Activated CD8-positive, alpha-beta T cell treated with anti-CD3 and anti-CD28 coated beads, Interleukin-2, amount 10 ng/mL, durations not matched to agents 7 days and 5 days (primary cell): ENCODE measurements at places on chromosomes 5 and 9.

DNA sequence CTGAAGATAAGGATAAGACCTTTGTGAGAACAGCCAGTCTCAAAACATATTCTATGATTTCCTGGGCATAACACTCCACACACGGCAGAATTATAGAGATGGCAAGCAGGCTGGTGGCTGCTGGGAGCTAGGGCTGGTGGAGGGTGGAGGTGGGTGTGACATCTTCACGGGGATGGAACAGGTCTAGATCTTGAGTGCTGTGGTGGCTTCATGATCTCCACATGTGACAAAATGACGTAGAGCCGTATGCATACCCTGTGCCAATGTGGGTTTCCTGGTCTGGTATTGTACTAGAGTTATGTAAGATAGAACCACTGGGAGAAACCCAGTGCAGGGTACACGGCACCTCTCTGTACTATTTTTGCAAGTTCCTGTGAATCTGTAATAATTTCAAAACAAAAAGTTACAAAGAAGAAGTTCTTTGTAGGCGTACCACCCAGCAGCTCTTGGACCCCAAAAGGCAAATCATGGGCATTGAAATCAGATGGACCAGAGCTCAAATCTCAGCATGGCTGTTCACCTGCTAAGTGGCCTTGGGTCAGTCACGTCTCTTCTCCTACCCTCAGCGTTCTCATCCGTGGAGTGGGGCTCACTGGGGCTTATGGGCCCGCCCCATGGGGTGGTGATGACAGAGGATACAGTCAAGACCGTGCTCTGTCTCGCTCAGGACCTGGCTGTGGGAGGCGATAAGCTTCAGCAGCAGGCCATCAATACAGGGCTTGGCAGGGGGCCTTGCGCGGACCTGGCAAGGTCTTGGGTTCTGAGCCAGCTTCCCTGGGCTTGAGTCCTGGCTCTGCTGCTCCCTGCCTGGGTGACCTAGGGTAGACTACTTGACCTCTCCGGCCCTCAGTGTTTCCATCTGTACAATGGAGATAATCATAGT lies 74.7 kb upstream of the UNC5A start:
- H3K27ac ChIP-seq, result no peak overlapping the region
- peaks cover 22% of the 10 kb centered on the region for H3K27me3 ChIP-seq
- H3K4me1 ChIP-seq, result no peaks in the 10 kb centered on the region
- DNase-seq, result no peak
- H3K4me3 ChIP-seq, result no peak overlapping the region
- no peaks in the 10 kb centered on the region for H3K36me3 ChIP-seq

GRCh38 chr9:97529363-97530076 lies 28.1 kb downstream of the TMOD1 start:
- H3K4me3 ChIP-seq, result no peak overlapping the region
- H3K36me3 ChIP-seq, result no peaks in the 10 kb centered on the region
- H3K27me3 ChIP-seq, result peaks cover 5% of the 10 kb centered on the region
- H3K27ac ChIP-seq, result no peak overlapping the region
- no peak for DNase-seq

DNA sequence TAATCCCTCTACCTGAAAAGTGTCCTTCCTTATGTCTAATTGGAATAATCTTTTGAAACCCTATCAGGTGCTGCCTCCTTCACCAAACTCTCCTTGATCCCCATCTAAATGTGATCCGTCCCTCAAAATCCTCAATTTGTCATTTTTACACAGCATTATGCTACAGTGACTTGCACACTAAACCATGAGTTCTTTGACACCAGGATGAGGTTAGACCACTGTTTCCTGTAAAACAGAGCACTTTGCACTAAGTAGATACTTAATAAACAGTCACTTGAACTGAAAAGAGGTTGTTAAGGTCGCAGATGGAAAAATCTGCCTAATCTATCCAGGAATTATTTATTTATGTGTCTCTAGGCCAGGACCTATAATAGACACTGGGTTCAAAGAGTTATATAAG lies 44.2 kb upstream of the TLX3 start:
- peak; percentile 57 for DNase-seq
- H3K27me3 ChIP-seq, result peaks cover 8% of the 10 kb centered on the region
- peak overlapping the region; percentile 74 for H3K27ac ChIP-seq
- peaks cover 27% of the 10 kb centered on the region for H3K4me1 ChIP-seq
- no peaks in the 10 kb centered on the region for H3K36me3 ChIP-seq
- no peak overlapping the region for H3K4me3 ChIP-seq

DNA sequence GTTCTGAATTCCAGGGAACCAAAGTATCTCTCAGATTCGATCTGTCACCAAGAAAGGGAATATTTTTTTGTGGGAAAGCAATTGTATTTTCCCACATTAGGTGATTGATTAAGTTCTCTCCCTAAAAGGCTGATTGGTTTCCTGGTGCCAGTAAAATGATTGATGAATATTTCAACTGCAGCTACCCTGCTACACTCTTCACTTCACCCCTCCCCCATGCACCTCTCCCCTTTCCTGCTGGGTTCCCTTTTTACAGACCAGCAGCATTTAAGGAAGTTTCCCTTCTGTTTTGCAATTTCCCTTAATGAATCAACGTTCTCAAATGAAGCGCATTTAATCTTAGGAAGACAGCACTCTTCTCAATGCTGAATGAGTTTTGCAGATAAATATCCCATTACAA lies 13.1 kb downstream of the NR6A1 start:
- H3K27me3 ChIP-seq, result peaks cover 73% of the 10 kb centered on the region
- H3K27ac ChIP-seq, result no peak overlapping the region
- no peak overlapping the region for H3K4me3 ChIP-seq
- no peaks in the 10 kb centered on the region for H3K36me3 ChIP-seq
- no peak for DNase-seq
- no peaks in the 10 kb centered on the region for H3K4me1 ChIP-seq

DNA sequence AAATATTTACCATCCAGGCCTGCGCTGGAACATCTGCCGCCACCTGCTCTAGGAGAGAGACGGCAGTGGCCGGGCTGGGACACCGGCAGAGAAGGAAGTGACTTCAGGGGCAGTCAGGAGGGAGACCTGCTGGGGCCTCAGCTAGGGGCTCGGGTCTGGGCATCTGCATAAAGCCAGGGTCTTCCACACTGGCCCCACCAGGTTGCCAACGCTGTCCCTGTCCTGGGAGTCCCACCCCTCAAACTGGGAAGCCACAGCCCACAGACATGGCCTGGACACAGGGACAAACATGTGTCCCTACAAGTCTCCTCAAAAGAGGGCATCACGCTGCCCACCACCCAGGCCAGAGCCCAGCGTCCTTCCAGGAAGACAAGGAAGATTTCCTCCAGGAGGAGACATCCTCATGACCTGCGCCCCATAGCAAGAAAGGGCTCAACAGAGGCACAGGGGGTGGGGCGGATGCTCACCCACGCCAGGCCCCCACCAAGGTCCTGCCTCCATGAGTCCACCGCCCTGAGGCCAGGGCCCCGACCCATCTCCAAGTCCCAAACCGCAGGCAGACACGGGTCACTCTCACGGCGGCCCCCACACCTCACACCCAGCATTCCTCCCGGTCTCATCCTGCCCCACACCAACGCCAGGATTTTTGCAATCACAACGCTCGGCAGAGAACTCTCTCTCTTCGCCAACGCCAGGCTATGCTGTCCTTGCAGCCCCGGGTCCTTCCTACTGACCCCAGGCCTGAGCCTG lies 9.0 kb downstream of the VAV2 start:
- H3K27ac ChIP-seq, result no peak overlapping the region
- no peaks in the 10 kb centered on the region for H3K36me3 ChIP-seq
- H3K4me1 ChIP-seq, result no peaks in the 10 kb centered on the region
- no peaks in the 10 kb centered on the region for H3K27me3 ChIP-seq
- no peak overlapping the region for H3K4me3 ChIP-seq

DNA sequence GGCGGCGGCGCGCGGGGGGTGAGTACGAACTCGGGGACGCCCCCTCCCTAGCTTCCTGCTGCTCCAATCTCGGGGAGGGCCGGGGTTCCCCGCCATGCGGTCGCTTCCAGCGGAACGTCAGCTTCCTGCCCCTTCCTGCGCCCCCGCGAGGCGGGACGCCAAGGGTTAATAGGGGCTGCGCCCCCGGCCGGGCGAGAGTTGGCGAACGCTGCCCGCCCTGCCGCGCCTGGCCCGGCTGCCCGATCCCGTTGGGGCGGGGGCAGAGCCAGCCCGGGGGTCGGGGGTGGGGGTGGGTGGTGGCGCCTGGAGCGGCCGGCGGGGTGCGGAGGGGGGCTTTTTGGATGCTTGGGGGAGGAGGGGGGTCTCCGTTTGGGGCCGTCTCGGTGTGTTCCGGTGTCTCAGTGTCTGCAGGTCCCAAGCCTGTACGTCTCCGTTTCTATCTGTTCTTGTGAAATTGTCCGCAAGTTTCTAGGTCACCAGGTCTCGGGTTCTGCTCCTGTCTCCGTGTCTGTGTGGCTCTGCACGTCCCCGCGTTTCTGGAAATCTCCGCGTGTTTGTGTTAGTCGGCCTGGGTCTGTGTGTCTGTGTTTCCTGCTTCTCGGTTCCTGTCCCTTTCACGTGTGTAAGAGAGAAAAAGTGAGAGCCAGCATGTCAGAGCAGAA lies 789 bp downstream of the COL27A1 start:
- H3K27me3 ChIP-seq, result peaks cover 44% of the 10 kb centered on the region
- peak; percentile 37 for DNase-seq
- H3K36me3 ChIP-seq, result no peaks in the 10 kb centered on the region
- peaks cover 11% of the 10 kb centered on the region for H3K4me1 ChIP-seq

- H3K4me1 ChIP-seq, result no peaks in the 10 kb centered on the region
- no peak overlapping the region for H3K4me3 ChIP-seq
- no peak overlapping the region for H3K27ac ChIP-seq
- H3K36me3 ChIP-seq, result no peaks in the 10 kb centered on the region
- DNase-seq, result no peak
These were observed 90.6 kb upstream of the ICE1 start for GRCh38 chr5:5331848-5332247.

DNA sequence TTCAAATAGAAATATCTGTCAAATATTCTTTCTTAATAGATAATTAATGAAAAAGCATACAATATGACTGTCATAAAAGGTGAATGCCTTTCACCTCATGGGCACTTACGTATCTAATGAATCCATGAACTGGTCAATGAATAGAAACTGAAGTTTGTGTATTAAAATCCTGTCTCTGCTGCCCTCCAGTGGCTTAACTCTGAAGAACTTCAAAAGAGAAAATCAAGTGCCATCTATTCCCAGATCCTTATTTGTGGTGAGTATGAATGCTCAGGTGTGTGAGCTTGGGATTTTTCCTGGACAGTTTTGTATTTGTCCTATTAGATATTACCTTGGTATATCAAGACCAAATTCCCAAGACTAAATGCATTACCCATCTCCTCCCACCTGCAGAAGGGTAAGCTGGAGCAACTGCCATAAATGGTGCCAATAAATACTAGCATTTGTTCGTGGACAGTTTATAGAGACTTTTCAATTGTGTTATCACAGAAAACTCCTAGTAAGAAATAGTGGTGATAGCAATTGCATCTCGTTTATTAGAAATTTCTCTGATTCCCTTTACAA lies 44.0 kb upstream of the SVEP1 start:
- no peaks in the 10 kb centered on the region for H3K27me3 ChIP-seq
- H3K27ac ChIP-seq, result no peak overlapping the region
- H3K4me3 ChIP-seq, result no peak overlapping the region
- DNase-seq, result peak; percentile 35

- no peaks in the 10 kb centered on the region for H3K36me3 ChIP-seq
- peaks cover 5% of the 10 kb centered on the region for H3K27me3 ChIP-seq
- DNase-seq, result no peak
- H3K4me3 ChIP-seq, result no peak overlapping the region
- H3K4me1 ChIP-seq, result peaks cover 2% of the 10 kb centered on the region
- no peak overlapping the region for H3K27ac ChIP-seq
These were observed 9.6 kb upstream of the IL17B start for GRCh38 chr5:149388498-149389190.

GRCh38 chr9:124503713-124504529 lies 3.3 kb downstream of the NR5A1 start:
- H3K36me3 ChIP-seq, result no peaks in the 10 kb centered on the region
- H3K4me3 ChIP-seq, result peak overlapping the region; percentile 12
- H3K27me3 ChIP-seq, result peaks cover 22% of the 10 kb centered on the region
- no peak for DNase-seq

DNA sequence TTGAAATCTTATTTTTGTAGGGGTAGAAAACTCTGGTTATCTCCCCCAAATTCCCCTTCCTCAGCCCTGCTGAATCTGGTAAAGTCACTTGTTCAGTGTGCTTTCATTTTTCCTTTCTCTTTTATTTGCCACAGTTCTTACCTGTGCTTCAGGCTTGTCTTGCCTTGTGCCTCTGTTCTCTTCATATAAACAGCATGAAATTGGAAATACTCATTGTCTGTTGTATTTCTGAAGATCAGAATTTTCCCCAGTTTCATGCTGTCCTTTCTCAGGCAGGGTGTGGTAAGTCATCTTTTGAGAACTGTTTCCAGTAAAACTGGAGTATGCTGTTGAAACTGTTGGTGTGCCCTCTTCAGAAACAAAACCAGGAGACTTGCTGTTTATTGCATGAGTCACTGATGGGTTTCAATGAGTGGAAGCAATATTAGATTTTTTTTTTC lies 7.0 kb downstream of the PAM start:
- H3K36me3 ChIP-seq, result peaks cover 2% of the 10 kb centered on the region
- H3K27me3 ChIP-seq, result no peaks in the 10 kb centered on the region
- no peak for DNase-seq
- H3K4me3 ChIP-seq, result peak overlapping the region; percentile 30
- H3K27ac ChIP-seq, result peak overlapping the region; percentile 43

- peaks cover 7% of the 10 kb centered on the region for H3K36me3 ChIP-seq
- no peaks in the 10 kb centered on the region for H3K4me1 ChIP-seq
- no peak for DNase-seq
- H3K4me3 ChIP-seq, result no peak overlapping the region
- H3K27ac ChIP-seq, result no peak overlapping the region
These were observed 20.6 kb downstream of the PGGT1B start for GRCh38 chr5:115241881-115242642.

- H3K36me3 ChIP-seq, result no peaks in the 10 kb centered on the region
- no peak overlapping the region for H3K27ac ChIP-seq
- DNase-seq, result no peak
- no peak overlapping the region for H3K4me3 ChIP-seq
- H3K4me1 ChIP-seq, result no peaks in the 10 kb centered on the region
These were observed 13.8 kb upstream of the ZNF300 start for GRCh38 chr5:150918613-150919012.

GRCh38 chr9:125739436-125739835 lies 7.7 kb upstream of the PBX3 start:
- no peak for DNase-seq
- no peaks in the 10 kb centered on the region for H3K36me3 ChIP-seq
- H3K4me3 ChIP-seq, result no peak overlapping the region
- H3K4me1 ChIP-seq, result no peaks in the 10 kb centered on the region

- no peaks in the 10 kb centered on the region for H3K36me3 ChIP-seq
- H3K27ac ChIP-seq, result no peak overlapping the region
- no peak overlapping the region for H3K4me3 ChIP-seq
- H3K4me1 ChIP-seq, result no peaks in the 10 kb centered on the region
- no peaks in the 10 kb centered on the region for H3K27me3 ChIP-seq
- no peak for DNase-seq
These were observed 619.7 kb upstream of the ARRDC3 start for GRCh38 chr5:92002721-92003274.

GRCh38 chr5:10310066-10310779 lies 2.5 kb upstream of the CMBL start:
- DNase-seq, result no peak
- H3K27ac ChIP-seq, result no peak overlapping the region
- peaks cover 38% of the 10 kb centered on the region for H3K27me3 ChIP-seq
- H3K4me3 ChIP-seq, result no peak overlapping the region
- no peaks in the 10 kb centered on the region for H3K36me3 ChIP-seq

GRCh38 chr5:161546470-161547301 lies at the start of gene GABRB2:
Gene GABRB2, minus strand, starts transcription at chr5:161546725. Its CDS starts 82 bp downstream, at chr5:161546643.
- peak within 1 kb of the TSS; percentile 73 for H3K4me3 ChIP-seq
- H3K4me1 ChIP-seq, result peaks cover 13% of the 10 kb centered on the region
- no peaks in the 10 kb centered on the region for H3K36me3 ChIP-seq
- peak; percentile 51 for DNase-seq
- H3K27ac ChIP-seq, result no peak within 1 kb of the TSS
- peaks cover 46% of the 10 kb centered on the region for H3K27me3 ChIP-seq
